ENCODE measurements at places on chromosomes 13 and 19.
A peak's percentile ranks its signal among the peaks of the same experiment; 100 is the strongest.

- peak; percentile 51 for DNase-seq
Observed at GRCh38 chr13:73000027-73000674, 58.7 kb upstream of the KLF5 start.

GRCh38 chr13:108346376-108346775 lies 76.9 kb downstream of the TNFSF13B start:
- peak; percentile 59 for DNase-seq

GRCh38 chr13:112603641-112604225 lies 15.8 kb upstream of the TUBGCP3 start:
- DNase-seq: no peak

DNA sequence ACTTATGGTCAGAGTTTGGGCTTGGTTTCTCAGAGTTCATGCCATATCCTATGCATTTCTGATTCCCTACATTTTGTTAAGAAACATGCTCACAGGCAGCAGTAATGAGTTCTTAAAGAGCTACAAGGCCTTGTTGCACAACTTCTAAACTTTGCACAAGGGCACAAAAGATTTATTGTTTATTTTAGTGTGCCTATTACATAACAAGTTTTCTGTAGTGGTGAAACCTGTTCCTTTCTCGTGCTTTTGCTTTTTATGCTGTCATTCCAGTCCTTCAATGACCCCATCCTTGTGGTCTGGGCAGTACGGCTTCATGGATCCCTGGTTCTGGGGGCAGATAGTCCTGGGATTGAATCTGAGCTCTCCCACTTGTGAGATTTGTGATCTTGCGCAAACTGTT lies 17.8 kb downstream of the ZNF507 start:
- DNase-seq: no peak

- DNase-seq: peak; percentile 22
Observed at GRCh38 chr19:3482507-3483225, 575 bp downstream of the SMIM44 start.

GRCh38 chr13:42066542-42066941 lies 18.1 kb downstream of the DGKH start:
- DNase-seq: no peak

- DNase-seq: peak; percentile 69
Observed at GRCh38 chr19:46821512-46822409, 28.9 kb downstream of the AP2S1 start.

DNA sequence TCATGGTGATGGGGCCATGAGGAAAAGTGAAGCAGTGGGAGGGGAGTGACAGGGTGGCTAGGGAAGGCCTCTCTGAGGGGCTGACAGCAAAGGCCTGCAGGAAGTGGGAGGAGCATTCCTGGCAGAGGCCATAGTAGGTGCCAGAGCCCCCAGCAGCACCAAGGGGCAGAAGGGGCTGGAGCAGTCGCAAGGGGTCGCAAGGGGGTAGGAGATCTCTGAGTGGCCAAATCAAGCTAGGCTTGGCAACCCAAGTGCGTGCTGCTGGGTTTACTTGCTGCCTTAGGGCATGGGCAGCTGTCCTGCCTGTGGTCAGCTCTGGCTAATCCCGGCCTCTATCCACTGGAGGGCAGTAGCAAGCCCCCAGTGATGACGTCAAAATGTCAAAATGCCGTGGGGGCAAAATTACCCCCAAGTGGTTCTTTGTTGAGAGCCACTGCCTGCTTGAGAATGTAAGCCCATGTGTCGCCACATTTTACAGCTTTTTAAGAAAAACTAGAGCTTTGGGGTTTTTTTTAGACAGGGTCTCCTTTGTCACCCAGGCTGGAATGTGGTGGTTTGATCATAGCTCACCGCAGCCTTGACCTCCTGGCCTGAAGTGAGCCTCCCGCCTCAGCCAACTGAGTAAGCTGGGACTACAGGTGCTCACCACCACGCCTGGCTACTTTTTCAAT lies 11.8 kb downstream of the CCDC97 start:
- DNase-seq: peak; percentile 54

DNA sequence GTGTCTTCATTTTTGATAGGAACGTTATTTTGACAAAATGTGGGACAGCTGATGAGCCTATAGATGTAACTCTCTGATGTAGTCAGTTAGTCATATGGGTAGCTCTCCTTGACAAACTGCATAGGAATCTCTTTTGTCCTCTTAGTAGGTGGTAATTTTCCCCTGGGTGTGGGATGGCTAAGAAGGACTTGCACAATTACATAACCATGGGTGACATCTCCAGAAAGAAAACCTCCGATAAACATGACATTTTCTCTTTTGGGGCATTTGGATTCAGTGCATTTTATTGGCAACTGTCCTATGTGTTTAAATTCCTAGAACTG lies 41.8 kb downstream of the IGFL3 start:
- no peak for DNase-seq

GRCh38 chr13:23579072-23579895 lies 9.1 kb downstream of the TNFRSF19 start:
- DNase-seq: peak; percentile 83

DNA sequence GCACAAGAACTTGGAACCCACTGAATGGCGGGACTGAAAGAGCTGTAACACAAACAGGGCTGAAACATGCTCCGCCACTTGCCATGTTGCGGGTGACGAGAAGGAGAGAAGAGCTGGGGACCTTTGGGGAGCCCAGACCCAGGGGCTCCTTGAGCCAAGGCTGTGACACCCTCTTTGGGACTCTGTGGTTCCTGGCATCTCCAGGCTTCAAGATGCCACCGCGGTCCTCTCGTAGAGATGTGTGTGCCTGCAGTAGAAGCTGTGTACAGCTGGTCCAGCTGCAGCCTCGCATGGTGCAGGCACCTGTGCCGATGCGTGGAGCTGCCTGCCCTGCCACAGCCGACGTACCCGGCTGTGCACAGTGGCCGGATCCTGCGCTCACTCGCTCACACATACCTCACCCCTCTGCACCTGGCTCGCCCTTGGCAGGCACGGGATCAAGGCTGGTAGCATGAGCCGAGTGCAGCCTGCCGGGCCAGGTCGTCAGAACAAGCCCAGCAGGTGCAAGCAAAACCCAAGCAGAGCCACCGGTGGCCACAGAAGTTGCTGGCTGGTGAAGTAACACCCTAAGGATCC lies 1385.8 kb downstream of the PCDH9 start:
- peak; percentile 43 for DNase-seq

- no peak for DNase-seq
Observed at GRCh38 chr19:50701367-50701985, 18.1 kb downstream of the SHANK1 start.

DNA sequence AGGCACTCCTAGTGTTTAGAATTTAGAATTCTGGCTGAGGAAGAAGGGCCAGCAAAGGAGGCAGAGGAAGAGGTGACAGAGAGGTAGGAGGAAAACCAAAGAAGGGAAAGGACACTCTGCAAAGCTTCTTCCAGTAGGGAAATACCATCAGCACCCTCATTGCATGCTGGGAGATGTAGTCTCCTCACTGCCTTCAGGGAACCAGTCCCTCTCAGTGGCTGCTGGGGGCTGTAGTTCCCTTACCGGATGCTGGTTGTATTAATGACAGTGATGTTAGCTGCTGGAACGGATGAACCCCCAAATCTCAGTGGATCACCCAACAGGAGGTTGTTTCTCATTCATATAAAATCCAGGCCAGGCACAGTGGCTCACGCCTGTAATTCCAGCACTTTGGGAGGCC lies 10.1 kb downstream of the GRIN2D start:
- peak; percentile 63 for DNase-seq

GRCh38 chr19:17424743-17425365 lies 5.0 kb downstream of the MVB12A start:
- no peak for DNase-seq

DNA sequence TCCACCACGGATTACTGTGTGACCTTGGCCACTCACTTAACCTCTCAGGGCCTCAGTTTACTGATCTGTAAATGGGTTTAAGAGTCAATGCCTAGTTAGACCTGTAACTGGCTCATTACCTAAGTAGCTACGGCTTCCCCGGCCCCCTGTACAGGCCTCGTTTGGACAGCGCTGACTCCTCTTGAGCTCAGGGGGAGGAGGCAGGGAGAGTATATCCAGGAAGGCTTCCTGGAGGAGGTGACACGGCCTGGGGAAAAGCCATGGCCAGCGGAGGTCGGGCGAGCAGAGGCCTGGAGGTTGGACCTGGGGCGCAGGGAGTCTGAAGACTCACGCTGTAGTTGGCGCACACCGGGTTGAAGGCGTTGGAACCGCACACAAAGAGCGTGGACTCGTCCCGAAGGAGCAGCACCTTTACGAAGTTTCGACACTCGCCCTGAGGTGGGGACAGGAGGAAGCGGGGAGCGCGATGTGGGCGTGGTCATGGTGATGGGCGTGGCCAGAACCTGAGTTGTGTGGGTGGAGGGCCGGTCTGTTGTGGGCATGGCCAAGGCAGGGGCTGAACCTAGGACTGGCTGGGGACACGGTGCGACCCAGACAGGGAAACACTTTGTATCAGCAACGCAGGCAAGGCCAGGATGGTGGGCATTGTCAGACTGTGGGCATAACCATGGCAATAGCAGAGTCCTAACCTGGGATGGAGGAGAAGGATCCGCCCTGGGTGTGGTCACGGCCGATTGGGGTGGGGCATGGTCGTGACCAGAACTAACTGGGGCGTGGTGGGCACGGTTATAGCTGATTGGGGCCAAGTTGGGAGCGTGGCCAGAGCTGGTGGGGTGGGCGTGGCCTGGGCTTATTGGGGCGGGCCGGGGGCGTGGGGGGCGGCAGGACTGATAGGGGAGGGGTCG lies 3.6 kb downstream of the SEMA6B start:
- DNase-seq: peak; percentile 23

- peak; percentile 84 for DNase-seq
Observed at GRCh38 chr19:56120371-56121179, 520 bp downstream of the ZNF787 start.

DNA sequence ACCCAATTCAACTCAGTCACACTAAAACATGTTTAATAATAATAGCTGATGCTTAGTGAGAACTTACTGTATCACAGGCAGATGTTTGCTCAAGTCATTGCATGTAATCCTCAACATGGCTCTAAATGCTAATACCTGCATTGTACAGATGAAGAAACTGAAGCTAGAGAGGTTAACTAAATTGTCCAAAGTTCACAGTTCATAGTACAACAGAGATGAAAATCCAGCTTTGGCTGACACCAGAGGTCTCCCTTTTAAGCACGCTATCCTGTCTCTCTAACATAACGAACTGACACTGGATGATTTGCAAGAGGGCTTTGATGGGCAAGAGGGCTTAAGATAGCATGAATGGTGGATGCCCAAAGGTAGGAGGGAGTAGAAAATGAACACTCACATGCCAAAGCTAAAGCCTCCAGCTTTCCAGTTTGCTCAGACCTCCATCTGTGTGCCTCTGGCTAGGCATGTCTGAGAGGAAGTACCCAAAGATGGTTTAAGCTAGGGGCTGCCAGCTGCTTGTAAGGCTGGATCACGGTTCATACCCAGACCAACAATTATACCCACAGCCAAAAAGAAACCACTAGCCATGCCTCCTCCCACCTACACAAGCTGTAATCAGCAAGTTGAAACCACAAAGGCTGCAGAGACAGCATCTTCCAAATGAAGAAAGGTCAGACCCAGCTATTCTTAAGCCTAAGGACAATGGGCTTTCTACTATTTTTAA lies 196.9 kb upstream of the UBL3 start:
- no peak for DNase-seq

- DNase-seq: no peak
Observed at GRCh38 chr13:31214435-31214834, 14.7 kb downstream of the B3GLCT start.

- no peak for DNase-seq
Observed at GRCh38 chr13:49877629-49878218, 58.4 kb downstream of the SPRYD7 start.

GRCh38 chr19:49333811-49334288 lies 1.4 kb upstream of the CD37 start:
- no peak for DNase-seq

- DNase-seq: no peak
Observed at GRCh38 chr19:35254341-35255297, 5.8 kb downstream of the LSR start.

- DNase-seq: peak; percentile 48
Observed at GRCh38 chr13:50910485-50910805, 854 bp downstream of the RNASEH2B start.

DNA sequence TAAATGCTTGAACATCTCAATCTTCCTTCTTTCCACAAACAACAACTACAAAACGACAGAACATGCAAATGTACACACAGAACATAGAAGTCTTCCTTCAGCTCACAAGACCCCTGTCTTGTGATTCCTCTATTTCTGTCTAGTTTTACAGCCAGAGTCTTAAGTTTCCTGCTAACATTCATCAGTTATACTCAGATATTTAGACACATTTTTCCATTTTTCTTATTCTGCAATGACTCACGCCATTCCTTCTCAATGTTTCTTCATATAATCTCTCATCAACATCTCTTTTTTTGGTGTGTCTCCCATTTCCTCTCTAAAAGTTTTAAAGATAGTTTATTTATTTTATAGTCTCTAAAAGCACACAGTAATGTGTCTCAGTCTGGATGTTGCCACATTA lies 1872.9 kb upstream of the PCDH20 start:
- no peak for DNase-seq

DNA sequence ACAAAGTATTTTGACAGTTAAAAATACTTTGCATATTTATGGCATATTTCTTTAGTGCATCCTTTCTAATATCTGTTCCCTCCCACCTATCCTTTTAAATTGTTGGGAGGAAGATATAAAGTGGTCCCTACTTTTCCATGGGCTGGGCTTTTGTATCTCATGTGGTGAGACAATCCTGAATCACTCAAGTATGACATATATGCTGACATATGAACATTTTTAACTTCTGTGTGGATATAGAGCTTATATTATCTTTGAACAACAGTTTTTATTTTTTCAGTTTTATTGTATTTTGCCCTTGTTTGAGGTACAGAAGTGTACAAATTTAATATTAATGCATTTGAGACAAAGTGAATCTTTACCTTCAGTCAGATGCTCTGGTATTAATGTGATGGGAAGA lies 3.4 kb downstream of the ZMYM2 start:
- no peak for DNase-seq

- DNase-seq: no peak
Observed at GRCh38 chr13:50284540-50284939, 269.3 kb downstream of the KCNRG start.

DNA sequence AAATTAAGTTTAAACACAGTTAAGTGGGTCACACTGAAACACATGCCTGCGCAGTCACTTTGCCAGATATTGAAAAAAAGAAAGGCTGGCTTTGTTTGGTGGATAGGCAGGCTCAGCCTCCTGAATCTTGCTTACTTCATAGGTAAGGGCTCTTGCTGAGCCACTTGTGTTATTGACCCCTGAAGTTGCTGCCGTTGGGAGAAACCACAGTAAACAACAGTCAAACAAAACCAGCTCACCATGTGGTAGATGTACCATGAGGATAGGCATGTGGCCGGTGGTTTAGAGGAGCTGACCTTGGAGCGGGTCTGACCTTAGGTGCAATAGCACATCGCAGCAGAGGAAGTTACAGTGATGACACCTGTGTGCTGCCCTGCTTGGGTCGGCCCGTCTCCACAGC lies 52.2 kb downstream of the SPATA13 start:
- DNase-seq: no peak

GRCh38 chr13:99129050-99129449 lies 71.6 kb upstream of the UBAC2 start:
- DNase-seq: no peak

- no peak for DNase-seq
Observed at GRCh38 chr19:771332-771785, 20.4 kb downstream of the MISP start.
